Umbilical cord (tissue), 2 donors: ENCODE measurements at places on chromosomes 4 and X. TPM values are rescaled to one million over a fixed set of nuclear protein-coding genes. Genes with fewer than 3 reads are reported as not detected.
A peak's percentile ranks its signal among the peaks of the same experiment; 100 is the strongest.

The NSG1 gene
- 17.6 TPM for total RNA-seq

- DNase-seq = peak; percentile 40
Measured at GRCh38 chr4:182752158-182752910, 164.9 kb downstream of the DCTD start.

The F8A2 gene
- 0.72 TPM for total RNA-seq

- no peak for DNase-seq
Measured at GRCh38 chr4:183118585-183118984, 19.5 kb downstream of the WWC2 start.

DNA sequence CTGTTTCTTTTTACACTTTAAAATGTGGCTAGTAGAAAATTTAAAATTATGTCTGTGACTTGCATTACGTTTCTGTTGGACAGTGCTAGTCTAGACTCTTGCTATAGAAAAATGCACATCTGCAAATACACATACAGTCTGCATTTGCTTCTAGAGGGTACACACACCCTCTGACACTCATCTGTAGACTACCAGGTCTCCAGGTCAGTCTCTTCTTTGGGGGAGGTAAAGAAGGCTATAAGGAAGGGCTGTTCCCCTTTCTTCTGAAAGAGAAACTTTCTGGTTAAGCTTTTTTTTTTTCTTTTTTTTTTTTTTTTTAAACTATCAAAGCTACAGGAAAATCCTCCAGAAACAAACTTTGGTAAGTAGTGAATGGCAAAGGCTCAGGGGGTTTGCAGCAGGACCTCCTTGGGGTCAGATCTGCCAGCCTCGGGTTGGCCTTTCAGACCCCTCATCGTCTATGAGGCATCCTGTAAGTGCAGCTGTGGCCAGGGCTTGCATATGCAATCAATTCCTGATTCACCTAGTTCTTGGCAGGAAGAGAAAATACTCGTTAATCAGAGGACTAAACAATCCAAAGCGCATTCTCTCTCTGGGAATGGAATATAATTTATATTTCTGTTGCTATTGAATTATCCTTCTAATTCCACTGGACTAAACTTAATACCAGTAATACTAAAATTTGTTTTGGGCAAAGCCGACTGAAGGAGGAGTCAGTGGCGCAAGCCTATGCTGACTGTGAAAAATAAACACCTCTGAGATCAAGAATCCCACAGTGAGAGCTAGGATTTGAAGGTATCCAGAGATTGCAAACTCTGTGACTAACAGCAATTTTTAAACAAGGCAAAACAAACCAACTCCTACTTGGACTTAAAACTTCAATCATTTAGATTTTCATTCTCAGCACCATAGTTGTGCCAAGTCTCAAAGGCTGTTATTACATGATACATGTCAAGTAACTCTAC is 109.3 kb upstream of the TBC1D9 start:
- DNase-seq = no peak

GRCh38 chrX:37679888-37680287 is 5.7 kb upstream of the XK start:
- DNase-seq = no peak

The AR gene
- total RNA-seq = 2.6 TPM

DNA sequence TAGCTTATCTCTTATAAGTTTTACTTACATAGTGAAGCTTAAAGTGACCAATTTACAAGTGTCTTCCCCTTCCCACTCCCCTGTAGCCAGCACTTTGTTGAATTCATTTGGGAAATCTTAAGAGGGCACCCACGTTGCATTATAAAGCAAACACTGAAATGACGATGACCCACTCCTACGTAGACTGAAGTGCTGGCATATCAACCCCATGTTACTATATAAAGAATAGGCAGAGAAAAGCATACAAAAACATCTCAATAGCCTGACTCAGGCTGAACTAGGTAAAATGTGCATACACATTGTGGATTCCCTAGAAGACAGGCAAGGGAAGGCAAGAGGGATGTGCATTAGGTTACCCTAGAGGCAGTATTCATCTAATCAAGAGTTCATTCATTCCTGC is 313.4 kb downstream of the TENM3 start:
- no peak for DNase-seq

DNA sequence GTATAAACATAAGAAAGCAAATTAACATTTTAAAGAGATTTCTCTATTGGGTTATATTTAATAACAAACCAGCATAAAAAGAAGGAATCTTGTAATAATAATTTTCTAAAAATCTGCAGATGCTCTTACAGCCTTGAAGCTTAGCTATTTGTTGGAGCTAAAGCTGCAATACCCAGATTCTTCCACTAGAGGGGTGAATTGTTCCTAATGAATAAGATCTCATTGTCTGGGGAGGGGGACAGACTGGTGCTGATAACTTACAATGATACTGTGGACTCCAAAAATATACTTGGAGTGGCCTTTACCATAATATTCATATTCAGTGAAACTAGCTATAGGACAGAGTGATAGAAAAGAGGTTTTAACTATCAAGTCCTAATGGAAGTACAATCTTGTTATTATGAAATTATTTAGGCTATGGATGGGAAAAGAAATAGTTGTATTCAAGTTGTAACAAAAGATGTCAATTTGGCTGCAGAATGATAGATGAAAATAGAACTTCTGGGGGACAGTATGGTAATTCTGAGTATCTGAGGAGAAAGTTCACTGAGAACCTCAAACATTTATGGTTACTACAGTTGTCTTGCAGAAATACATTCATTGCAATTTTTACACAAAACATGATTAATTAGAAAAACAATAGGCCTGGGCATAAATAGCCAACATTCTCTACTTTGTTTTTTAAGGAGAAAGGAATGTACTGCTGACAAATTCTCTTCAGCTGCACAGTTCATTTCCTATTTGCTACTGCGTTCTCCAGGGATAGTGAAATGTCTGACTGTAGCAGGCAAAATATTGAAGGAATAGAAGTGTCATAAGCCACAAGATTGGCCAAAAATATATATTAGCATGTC is 443.3 kb downstream of the GBA3 start:
- DNase-seq = peak; percentile 28

GRCh38 chrX:69321006-69321655 is 155.9 kb upstream of the PJA1 start:
- no peak for DNase-seq

DNA sequence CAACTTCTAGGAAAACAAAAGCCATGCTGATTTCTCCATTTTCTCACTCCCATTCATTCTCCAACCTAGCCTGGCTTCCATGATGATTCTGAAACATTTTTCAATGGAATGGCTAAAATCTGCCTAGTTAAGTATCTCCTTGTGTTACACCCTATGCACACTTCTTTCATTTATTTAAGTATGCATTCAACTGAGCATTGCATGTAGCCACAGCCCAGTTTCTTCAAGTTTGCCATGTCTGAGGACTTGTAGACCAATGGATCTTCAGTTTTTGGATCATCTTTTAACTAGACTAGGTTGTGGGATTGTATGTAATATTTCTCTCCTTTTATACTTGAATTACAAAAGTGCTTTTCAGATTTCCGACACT is 35.5 kb upstream of the MGST2 start:
- DNase-seq = no peak

The PNMA3 gene
- 15.4 TPM for total RNA-seq

The EVC gene
- total RNA-seq = 53.0 TPM

- no peak for DNase-seq
Measured at GRCh38 chr4:23906839-23907238, 17.0 kb upstream of the PPARGC1A start.

The CXorf51B gene
- total RNA-seq = not detected

GRCh38 chr4:121139533-121140222 is 24.4 kb downstream of the TNIP3 start:
- peak; percentile 2 for DNase-seq

GRCh38 chr4:24884902-24885301 is 27.9 kb downstream of the CCDC149 start:
- DNase-seq = no peak

The ASMT gene
- not detected for total RNA-seq

GRCh38 chr4:89703829-89704590 is 133.0 kb downstream of the SNCA start:
- DNase-seq = no peak

- no peak for DNase-seq
Measured at GRCh38 chr4:158769175-158769921, 522 bp downstream of the FNIP2 start.

The CPLX1 gene
- total RNA-seq = not detected

GRCh38 chr4:170599894-170600293 is 510.1 kb upstream of the AADAT start:
- no peak for DNase-seq

The CDS1 gene
- 1.7 TPM for total RNA-seq

DNA sequence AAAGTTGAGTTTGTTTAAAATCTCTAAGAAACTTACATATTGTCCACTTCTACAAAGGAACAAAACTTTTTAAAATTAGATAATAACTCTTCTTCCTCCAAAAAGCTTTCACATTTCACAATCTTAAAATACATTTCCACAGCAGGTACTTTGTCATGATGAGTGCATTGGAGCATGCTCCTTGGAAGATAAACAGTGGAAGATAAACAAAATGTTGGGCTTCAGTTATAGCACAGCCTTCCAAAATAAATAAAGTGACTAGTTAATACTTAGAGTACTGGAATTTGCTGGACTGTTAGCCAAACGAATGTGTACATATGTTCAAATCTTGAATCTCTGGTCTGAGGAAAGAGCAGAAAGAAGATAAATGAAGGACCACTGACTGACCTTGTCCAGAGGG is 54.9 kb upstream of the PDE5A start:
- DNase-seq = no peak

DNA sequence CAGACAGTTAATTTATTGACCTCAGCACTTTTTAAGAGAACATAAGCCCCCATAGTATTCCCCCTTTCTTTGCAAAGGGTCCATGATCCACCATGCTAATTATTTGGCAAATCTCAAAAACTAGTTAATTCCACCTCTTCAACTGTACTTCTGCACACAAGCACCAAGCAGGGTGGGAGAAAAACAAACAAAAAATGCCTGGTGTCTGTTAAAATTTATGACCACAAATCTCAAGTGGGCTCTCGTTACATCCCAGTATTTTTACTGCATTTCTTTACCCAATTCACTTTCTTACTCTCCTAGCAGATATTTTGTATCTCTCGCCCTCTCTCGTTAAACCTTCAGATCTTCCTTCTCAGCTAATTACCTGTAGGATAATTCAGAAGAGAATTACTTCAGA is 6.1 kb downstream of the ARSJ start:
- no peak for DNase-seq

The S100P gene
- total RNA-seq = 5.3 TPM

The RBM46 gene
- total RNA-seq = 3.9 TPM

GRCh38 chr4:156291317-156291716 is 337.7 kb upstream of the CTSO start:
- peak; percentile 91 for DNase-seq

The RXFP1 gene
- 9.6 TPM for total RNA-seq

- no peak for DNase-seq
Measured at GRCh38 chr4:40960941-40961340, 211.2 kb downstream of the NSUN7 start.

- no peak for DNase-seq
Measured at GRCh38 chr4:144575181-144575580, 70.8 kb upstream of the HHIP start.

- peak; percentile 22 for DNase-seq
Measured at GRCh38 chr4:127586922-127587571, 45.7 kb upstream of the INTU start.

DNA sequence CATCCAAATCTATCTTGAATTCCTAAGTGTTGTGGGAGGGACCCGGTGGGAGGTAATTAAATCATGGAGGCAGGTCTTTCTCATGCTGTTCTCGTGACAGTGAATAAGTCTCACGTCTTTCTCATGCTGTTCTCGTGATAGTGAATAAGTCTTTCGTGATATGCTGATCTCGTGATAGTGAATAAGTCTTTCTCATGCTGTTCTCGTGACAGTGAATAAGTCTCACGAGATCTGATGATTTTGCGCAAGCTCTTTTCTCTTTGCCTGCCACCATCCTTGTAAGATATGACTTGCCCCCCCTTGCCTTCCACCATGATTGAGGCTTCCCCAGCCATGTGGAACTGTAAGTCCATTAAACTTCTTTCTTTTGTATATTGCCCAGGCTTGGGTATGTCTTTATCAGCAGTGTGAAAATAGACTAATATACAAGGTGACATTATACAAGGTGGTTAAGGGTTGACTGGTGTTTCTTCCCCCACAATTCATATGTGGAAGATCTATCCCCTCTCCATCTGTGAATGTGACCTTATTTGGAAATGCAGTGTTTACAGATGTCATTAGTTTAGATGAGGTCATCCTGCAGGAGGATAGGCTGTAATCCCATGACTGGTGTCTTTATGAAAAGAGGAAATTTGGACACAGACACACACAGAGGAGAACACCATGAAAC is 27.6 kb downstream of the ARSD start:
- no peak for DNase-seq

- DNase-seq = no peak
Measured at GRCh38 chr4:34964613-34965012, 1279.7 kb downstream of the ARAP2 start.

- DNase-seq = no peak
Measured at GRCh38 chr4:7777871-7778509, 161.7 kb downstream of the AFAP1 start.

The VAMP7 gene
- 31.5 TPM for total RNA-seq

DNA sequence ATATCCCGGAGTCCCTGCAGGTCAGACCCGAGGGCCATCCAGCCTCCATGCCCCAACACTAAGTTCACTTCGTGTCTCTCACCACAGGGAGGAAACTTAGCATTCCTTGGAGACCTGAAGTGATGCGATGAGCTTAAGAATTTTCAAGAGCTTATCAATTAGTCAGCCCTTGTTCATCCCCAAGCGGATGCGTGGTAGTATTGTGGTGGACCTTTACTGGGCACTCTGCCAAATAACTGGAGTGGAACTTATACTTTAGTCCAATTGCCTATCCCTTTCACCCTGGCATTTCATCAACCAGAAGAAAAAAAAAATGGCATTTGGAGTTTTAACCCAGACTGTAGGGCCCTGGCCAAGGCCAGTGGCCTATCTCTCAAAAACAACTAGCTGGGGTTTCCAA is 137.1 kb downstream of the RELL1 start:
- DNase-seq = no peak

DNA sequence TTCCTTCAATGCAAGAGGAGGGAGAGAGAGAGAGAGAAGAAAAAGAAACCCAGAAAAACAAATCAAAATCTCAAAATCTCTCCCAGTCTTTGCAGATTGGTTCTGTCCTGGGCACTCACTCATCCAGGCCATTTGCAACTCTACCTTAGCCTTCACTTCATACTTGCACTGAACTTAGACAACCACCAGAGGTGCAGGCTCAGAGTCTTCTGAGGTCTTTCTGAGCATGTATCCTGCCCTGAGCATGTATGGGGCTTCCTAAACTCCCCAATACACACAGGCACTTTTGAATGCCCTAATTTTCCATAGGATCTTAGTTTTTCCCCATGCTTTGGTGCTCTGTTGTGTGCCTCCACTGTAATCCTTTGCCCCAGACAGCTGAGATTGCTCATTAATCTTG is 2.9 kb downstream of the CFI start:
- no peak for DNase-seq

DNA sequence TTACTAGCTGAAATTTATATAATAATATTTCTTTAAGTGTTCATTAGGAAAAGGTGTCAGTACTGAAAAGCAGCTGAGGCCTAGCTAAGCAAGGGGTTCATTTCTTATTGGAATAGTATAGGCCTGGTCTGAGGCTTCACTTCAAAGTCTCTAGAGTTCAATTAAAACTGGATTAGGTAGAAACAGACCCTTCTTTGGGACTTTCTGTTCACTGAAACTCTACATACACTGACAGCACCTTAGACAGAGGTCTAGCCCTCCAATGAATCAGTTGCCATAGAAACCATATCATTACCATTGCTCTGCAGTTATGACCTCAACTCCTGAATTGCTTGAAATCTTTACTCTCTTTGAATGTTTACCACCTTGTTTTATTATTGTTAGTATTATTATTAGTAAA is 86.4 kb upstream of the MAB21L2 start:
- no peak for DNase-seq

The UBL4A gene
- 15.2 TPM for total RNA-seq
